Omental fat pad (tissue), 4 donors: ENCODE measurements at places on chromosomes 3 and 15. TPM values are rescaled to one million over a fixed set of nuclear protein-coding genes. Genes with fewer than 3 reads are reported as not detected.

- no peak for DNase-seq
Measured at GRCh38 chr3:146546366-146546965, 2.1 kb upstream of the PLSCR1 start.

- DNase-seq: no peak
Measured at GRCh38 chr3:57981483-57982087, 26.6 kb upstream of the FLNB start.

GRCh38 chr3:146249921-146250320 lies 984 bp downstream of the PLSCR4 start:
- DNase-seq: no peak

DNA sequence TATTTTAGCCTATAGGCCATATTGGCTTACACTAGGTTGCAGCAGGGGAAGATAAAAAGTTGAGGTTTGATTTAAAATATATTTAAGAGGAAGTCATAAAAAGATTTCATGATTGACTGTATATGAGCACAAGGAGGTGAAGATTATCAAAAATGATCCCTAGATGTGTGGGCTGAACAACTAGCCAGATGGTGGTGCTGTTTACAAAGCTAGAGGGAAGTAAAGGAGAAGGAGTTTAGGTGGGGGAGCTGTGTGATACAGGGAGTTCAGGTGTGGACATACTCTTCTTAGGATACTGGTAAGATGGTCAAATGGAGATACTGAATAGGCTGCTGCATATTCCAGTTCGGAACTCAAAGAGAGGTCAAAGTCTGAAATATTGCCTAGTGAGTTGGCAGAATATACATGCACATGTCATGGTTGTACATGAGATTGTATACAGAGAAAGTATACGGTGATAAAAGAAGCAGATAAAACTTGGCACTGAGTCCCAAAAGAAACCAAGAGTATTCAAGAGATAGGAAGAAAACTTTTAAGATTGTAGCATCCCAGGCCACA lies 727.8 kb downstream of the NLGN1 start:
- DNase-seq: no peak

- no peak for DNase-seq
Measured at GRCh38 chr3:192866804-192867203, 50.9 kb downstream of the MB21D2 start.

- DNase-seq: no peak
Measured at GRCh38 chr3:36595511-36595910, 168.8 kb downstream of the DCLK3 start.

GRCh38 chr3:127762077-127762786 lies 60.1 kb downstream of the MGLL start:
- no peak for DNase-seq

DNA sequence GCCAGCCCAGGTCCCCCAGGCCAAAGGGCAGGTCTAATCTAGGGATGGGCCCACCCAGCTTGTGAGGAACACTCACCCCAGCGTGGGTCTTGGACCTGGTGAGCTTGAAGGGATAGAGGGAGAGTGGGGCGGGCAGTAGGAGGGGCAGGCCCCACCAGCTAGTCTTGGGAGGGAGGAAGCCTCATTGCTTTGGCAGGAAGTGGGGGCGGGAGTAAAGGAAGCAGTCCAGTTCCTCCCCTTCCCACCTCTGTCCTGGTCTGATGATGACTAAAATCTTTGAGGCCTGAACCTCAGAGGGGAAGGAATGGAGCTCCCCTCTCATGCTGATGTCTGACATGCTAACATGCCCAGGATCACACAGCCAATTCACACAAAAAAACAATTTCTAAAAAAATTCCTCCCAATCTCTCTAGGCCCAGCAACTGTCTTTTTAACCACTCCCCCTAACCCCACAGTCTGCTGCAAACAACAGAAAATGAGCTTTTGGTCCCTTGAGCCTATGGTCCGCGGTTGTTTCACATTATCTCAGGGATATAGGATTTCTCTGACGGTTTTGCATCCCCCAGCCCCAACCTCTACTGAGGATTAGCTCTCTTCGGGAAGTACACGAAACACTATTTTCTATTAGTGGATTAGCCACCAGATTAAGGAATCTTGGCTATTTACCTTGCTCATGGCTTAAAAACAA lies 30.7 kb upstream of the DUSP7 start:
- no peak for DNase-seq

DNA sequence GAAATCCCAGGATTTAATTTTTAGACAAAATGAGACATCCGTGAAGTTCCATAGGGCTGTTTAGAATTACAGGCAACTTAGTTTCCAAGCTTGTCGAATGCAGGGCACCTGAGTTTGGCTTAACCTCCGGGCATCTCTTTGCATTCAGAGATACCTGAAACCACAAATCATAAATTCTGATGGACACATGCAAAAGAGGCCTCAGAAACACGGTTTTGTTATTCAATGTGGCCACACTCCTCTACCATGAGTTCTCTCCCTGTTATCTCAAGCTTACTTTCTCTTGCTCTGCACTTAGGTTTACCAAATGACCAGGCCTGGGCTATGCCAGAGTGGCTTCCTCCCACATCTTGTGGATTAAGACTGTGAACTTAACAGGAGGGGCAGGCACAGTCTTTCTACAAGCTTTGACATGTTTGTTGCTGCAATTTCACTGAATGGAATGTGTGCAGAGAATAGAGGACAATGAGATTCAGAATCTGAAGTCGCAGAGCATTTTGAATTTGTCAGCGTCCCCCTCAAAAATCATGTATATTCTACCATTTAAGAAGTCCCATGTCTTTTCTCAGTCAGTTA lies 137.7 kb downstream of the TPRG1 start:
- no peak for DNase-seq

DNA sequence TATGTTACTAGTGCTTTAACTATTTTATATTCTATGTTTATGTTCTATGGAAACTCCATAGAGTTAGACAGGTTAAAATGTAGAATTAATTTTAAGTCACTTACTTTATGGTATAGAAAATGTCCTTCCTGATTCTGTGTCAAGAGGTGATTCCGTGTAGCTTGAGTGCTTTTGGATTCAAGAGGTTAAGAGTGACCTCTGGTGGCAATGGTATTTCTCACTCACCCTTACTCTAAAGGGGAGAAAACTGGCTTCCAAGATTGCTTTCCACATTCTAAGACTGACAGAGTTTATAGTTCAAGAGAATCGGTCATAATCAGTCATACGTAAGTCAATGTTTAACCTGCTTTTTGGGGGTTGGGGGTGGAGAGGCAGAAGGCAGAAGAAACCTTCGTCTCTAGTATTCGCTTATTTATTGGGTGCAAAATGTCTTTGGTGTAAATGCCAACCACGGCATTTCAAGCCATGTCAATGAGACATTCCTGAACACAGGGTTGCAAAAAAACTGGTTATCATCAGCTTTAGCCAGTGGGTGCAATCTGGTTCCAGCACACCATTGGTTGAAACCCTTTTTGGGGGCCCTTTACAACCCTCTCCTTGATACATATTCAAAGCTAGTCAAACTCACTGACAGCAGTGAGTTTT lies 92.0 kb upstream of the VGLL3 start:
- DNase-seq: no peak

GRCh38 chr15:77418391-77418965 lies 1.4 kb downstream of the PEAK1 start:
- DNase-seq: no peak

- no peak for DNase-seq
Measured at GRCh38 chr3:152858170-152858800, 23.4 kb downstream of the P2RY1 start.

DNA sequence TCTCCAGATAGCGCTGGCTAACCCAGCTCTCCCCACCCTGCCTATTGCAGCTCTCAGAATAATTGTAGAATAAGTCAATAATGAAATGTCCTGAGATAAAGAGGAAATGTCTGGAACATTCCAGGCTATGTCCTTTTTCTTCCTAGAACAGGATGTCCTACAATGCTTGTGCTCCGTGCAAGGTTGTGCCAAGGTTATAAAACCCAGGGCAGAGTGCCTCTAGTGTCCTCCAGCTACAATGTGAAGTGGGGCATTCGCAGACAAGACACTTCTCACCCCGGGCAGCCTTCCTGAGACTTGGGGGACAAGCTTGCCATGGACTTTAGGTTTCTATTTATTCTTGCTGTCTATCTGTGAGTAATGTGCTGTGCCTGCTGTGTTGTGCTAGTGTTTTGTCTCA lies 900.6 kb downstream of the TUSC7 start:
- DNase-seq: no peak

DNA sequence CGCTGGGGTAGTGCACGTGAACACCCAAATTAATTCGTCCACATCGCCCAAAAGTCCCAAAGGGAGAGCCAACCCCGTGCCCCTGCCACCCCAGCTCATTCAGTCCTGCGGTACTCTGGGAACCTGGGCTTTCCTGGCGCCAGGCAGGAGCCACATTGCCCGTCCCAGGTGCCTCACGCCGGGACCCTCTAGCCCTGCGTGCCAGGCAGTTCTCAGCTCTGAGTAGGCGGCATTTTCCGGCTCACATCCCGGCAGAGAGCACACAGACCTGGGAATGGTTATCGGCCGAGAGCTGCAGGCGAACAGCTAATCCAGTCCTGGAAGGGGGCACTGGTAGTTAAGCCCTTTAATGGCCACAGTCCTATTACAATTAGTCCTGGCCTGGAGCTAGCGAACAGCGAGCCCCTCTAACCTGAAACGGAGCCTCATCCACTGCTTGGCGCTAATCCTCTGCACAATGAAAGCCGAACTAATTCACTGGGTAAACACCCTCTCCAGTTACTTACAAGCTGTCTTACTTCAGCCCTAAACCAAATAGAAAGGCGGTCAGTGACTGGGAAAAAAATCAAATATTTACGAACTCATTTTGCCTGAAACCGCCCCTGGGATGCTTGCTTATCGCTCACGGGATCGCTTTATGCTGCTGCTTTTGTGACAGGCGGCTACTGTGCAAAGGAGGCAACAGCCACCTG lies 254.6 kb upstream of the SOX14 start:
- DNase-seq: no peak

GRCh38 chr3:12716605-12717151 lies 42.4 kb downstream of the TMEM40 start:
- no peak for DNase-seq

GRCh38 chr3:150733936-150734794 lies 28.8 kb downstream of the SIAH2 start:
- DNase-seq: no peak

TLR9 gene
- not detected for total RNA-seq

ALPK3 gene
- total RNA-seq: 3.1 TPM

SUCNR1 gene
- 2.4 TPM for total RNA-seq

CHRM5 gene
- not detected for total RNA-seq
